ENCODE measurements at places on chromosomes 2 and 18.
A peak's percentile ranks its signal among the peaks of the same experiment; 100 is the strongest.

- no peak for DNase-seq
These were observed 40.7 kb downstream of the PARD3B start for GRCh38 chr2:204585930-204586329.

DNA sequence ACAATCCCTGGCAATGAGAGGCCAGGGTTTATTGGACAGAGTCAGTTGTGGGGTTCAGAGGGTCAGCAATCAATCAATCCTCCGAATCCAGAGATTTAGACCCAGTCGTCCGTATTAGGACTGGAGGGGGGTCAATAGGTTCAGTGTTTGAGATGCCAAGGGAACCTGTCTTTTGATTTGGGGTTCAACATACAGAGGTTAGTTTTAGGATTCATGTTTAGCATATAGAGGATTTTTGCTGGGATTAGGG is 292 bp downstream of the GMPPA start:
- DNase-seq, result no peak

GRCh38 chr18:42976869-42977590 is 138.5 kb downstream of the RIT2 start:
- no peak for DNase-seq

DNA sequence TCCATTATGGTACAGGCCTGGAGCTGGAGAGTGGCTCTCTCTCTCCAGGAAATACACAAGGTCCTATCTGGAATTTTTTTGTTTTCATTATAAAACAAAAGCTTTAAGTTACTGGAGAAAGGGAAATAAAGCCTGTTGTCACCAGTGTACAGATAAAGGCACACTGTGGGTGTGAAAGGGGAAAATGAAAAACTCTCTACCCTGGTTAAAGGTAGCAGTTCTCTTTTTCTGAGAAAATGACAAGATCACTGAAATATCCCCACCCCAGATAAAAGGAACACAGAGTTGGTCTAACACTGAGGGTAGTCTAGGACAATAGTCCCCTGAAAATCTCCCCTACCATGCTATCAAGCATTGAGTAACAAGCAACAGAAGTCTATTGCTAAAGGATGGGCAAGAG is 438.7 kb downstream of the MBD2 start:
- no peak for DNase-seq

DNA sequence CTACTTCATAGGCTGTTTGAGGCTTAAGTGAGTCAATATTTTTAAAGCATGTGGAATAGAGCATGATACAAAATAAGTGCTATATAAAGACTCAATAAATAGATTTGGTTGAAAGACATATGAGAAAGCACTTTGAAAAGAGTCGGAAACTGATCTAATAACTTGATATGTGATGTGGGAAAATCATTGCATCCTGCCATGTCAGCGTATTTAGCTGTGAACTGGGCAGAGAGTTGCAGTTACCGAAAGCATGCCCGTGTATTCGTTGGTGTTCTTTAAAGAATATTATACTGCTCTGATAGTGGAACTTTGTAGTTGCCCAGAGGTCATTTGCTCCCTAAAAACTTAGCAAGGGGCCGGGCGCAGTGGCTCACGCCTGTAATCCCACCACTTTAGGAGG is 37.8 kb upstream of the ZNF516 start:
- DNase-seq, result no peak

GRCh38 chr2:133130548-133131246 is 437.6 kb downstream of the NCKAP5 start:
- DNase-seq, result peak; percentile 33

DNA sequence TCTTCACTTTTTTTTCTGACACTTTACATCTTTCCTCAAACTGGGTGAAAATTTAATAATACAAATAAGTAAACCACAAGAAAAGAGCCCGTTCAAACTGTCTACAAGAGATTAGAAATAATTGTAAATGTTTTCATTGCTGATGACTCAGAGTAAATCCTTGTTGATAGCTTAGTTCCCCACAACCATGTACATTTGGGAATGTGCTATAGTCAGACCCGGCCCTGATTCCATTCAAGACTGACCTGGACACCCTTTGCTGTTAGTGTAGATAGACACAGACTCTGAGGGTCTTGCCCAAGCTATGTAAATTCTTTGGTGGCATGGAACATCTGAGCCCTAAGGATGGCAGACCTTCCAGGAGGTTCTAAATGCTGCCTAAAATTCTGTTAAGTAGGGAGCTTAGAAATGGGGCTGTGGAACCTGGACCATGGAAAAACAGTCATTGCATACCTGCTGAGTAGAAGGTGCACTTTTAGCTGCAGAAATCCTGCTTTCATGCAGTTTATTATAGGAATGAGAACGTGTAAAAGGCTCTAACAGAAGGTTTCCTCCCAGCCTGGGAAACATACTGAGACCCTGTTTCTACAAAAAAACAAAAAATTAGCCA is 3.7 kb downstream of the MALT1 start:
- DNase-seq, result no peak

DNA sequence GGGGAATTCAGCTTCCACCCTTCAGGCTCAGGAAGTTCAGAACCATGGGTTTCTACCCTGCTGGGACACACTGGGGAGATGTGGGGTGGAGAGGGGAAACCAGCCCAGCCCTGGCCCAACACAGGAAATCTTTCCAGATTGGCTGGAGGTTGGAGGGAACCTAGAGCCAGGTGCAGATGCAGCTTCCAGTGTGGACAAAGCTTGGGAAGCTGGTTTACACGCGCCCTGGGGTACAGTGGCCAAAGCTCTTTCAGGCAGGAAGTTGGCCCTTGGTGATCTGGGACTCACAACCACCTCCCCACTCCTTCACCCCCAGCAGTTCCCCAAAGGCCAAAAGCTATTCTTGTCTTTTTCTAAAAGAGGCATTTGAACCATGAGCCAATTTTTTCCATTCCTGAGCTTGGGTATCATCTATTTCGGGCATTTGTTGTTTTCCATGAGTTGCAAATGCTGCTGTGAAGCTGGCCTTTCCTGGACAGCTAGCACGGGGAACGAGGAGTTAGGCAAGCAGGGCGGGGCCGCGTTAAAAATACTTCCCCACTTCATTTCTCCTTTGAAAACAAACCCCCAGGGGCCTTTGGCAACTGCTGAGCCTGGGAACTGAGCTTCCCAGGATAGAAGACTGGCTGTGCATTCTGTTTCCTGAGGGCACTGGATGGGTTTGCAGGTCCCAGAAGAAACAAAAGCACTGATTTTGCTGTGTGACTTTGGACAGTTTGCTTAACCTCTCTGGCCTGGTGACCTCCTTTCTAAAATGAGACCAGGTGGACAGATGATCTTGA is 3.1 kb upstream of the ARID5A start:
- no peak for DNase-seq

GRCh38 chr2:236055471-236055870 is 112.7 kb downstream of the GBX2 start:
- no peak for DNase-seq

DNA sequence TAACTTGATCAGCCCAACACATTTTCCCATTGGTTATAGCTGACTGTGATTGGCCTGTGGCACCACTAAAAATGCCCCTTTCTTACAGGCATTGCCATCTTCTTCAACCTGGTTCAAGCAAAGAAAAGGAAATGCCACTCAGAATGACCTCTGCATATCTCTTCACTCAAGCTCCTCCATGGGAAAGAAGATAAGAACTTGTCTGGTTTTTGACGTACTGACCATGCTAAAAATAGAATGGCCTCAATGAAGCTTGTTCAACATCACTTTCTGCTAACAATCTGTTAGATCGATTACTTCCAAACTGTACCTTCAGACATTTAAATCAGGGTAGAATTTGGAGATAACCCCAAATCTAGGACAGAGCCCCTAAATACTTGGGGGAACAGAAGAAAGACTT is 109.5 kb downstream of the CABYR start:
- no peak for DNase-seq

DNA sequence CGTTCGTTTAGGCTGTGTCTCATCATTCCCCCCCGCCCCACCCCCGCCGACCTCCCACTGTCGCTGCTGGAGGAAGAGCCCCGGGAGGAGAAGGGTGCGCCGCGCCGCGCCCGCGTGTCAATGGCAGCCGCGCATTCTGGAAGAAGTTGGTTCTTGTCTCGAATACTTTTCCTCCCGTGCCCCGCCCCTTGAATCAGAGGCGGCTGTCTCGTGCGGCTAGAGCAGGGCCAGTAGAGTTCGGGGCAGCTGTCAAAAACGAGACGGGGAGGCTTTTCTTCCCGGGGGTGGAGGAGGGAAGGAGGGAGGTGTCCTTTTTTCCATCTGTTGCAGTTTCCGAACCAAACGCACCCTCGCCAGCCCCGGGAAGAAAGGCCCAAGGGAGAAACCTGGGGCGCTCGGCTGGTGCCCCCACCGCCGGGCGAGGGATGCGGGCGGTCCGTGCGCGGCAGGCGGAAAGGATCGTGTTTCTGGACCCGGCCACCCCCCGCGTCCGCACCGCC is 410 bp upstream of the TGIF1 start:
- no peak for DNase-seq

- DNase-seq, result no peak
These were observed 437.4 kb upstream of the MC4R start for GRCh38 chr18:60809937-60810336.

DNA sequence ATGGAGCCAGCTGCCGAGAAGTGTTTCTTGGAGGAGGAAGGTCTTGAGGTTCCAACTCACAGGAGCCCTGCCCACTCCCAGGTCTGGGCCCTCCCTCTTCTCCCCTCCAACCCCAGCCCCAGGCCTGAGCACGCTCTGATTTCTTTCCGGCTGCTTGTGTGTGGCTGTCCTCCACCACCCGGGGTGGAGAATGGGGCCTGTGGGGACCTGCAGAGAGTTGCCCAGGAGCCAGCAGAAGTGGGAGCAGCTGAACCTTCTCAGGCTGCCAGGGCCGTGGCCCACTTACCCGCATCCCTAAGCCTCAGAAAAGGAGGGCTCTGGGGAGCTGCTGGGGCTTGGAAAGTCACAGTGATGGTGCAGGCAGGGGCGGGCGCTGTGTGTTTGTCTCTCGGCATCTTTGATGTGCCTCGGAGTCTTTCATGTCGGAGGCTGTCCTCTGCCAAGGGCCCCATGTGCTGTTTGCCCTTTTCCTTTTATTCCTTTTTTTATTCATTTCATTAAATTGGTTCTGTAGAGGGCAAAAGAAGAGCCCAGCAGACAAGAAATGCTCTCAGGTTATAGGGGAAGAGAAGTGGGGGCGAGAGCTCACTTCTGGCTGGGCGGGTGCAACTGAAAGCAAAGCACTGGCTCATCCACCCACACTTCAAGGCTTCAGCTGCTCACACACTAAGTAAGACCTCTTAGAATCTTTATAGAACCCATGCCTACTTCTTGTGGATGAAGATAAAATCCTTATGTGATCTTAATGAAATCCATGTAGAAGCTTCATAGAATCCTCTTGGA is 52.5 kb downstream of the SDC1 start:
- DNase-seq, result no peak

DNA sequence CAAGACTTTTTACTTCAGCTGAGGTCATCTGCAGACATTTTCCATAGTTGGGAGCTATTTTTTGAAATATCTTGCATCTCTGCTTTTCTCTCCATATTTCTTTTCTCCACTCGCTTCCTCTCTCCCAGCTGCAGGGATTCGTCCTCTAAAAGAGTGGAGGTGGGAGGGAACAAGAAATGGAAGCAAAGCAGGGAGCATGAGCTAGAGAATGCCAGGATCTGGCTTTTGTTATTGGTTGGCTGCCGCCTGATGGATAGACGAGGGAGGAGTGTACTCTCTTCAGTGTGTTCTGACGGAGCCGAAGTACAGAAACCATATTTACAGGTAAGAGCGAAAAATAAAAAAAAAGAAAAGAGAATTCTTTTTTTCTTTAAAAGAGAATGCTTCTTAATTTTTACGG is at the start of gene CSRNP3:
Gene CSRNP3, plus strand, starts transcription at position 282 of the 400 bp plus-strand sequence. CDS start 125,368 bp downstream, outside the sequence.
- DNase-seq, result peak; percentile 67

DNA sequence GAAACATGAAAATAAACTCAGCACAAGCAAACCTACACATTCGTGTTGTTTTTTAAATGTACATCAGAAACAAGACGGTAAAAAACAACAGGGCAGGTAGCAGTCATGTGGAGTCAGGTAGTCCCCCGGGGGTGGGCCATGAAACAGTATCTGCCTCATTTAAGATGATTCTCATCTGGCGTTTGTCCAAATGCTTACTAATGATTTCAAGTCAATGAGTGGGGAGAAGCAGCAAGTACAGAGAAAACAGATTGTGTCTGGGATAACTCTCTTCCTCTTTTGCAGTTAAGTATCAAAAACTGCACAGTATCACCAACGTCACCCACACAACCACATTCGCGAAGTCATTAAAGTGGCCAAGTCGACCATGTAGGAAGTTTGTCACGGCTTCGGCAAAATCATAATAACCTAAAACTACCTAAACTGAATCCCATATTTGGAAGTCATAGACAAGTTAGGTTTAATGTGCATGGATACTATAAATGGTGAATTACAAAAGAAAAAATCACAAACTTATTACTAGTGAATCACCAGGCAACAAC is 1.3 kb downstream of the LAPTM4A start:
- DNase-seq, result no peak

DNA sequence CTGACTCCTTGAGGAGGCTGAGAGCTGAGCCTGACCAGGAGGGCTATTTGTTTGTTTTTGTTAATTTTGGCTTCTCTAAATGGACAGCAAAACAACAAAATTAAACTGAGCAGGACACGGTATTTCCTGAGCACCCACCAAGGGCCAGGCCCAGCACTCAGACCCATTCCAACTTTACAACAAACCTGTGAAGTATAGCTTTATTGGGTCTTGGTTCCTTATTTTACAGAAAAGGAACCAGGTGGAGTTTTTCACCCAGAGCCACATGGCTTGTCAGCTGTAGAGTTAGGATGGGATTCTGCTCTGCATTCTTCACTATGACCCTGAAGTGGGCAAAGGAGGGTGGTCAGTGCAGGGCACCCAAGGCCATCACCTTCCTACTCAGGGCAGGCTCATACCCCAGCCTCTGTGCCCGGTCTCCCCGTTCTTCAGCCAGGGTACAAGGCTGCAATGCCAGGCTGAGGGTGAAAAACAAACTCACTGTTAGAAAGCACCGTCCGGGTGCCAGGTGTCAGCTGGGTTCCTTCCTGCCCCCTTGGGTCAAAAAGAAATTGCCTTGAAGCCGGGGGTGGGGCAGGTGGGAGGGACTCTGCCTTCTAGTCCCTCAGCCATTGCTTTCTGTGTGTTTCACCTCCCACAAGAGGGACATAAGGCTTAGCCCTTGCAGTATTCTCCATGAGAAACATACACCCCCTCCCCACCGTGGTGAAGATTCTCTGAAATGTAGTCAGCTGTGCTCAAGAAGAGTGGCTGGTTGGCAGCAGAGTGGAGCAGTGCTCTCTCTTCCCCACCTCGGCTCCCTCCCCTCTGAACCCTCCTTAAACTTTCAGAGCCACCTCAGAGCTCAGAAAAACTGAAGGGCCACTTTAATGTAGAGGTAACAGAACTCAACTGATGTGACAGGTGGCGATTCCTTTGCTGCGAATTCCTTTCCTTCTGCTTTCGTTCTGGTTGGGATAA is 2.2 kb downstream of the PSD4 start:
- DNase-seq, result no peak
